CD4-positive, alpha-beta T cell (primary cell): ENCODE measurements at places on chromosomes 3 and 15.

GRCh38 chr3:70112751-70113150, 113.2 kb downstream of the SAMMSON start:
- no peak for DNase-seq

DNA sequence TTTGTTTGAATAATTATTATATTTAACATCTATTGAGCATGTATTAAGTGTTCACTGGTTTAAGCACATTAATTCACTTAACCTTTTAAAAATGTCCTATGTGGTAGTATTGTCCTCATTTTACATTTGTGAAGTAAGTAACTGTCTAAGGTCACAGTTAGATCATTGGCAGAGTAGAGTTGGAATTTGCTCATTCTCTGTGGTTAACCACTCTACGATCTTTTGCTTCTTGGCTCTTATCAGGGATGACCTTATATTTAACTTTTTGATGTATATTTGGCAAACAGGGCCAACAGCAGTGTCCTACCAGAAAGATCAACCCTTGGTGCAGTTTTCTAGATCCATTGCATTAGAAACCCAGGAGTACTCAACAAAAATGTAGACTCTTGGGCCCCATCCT, 34.0 kb downstream of the PXK start:
- no peak for DNase-seq

GRCh38 chr3:48273594-48274211, 32.8 kb downstream of the ZNF589 start:
- DNase-seq, result peak; percentile 33

DNA sequence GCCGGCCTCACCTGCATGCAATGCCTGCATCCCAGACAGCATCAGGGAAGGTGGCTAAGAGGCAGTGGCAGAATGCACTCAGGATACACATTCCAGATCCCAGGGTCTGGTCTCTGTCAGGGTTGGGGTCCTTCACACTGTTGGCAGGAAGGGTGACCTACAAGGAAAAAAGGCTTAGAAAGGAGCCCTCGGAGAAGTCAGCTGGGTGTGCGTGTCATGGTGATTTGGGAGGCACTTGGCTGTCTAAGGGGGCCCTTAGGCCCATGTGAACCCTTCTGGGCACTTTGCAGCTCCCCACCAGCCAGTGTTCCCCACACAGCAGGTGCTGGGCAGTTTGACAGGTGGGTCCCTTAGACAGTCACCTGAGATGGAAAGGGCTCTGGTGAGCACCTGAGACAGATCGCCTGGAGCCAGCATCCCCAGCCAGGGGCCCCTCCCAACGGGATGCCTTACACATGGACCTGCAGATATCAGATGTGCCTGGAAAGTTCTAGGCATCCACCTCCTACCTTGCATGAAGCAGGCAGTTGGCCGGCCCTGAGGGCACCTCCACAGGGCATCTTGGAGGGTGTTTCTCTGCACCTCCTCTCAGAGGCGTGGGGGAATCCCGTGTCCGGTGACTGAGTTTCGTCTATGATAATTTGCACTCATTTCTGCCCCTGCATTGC, 131.6 kb downstream of the LRRK1 start:
- peak; percentile 7 for DNase-seq

GRCh38 chr3:113441051-113441770, at the start of gene CFAP44:
Gene CFAP44, minus strand, starts transcription at chr3:113441493. Its CDS starts 7,829 bp downstream, at chr3:113433664.
- DNase-seq, result peak; percentile 29

DNA sequence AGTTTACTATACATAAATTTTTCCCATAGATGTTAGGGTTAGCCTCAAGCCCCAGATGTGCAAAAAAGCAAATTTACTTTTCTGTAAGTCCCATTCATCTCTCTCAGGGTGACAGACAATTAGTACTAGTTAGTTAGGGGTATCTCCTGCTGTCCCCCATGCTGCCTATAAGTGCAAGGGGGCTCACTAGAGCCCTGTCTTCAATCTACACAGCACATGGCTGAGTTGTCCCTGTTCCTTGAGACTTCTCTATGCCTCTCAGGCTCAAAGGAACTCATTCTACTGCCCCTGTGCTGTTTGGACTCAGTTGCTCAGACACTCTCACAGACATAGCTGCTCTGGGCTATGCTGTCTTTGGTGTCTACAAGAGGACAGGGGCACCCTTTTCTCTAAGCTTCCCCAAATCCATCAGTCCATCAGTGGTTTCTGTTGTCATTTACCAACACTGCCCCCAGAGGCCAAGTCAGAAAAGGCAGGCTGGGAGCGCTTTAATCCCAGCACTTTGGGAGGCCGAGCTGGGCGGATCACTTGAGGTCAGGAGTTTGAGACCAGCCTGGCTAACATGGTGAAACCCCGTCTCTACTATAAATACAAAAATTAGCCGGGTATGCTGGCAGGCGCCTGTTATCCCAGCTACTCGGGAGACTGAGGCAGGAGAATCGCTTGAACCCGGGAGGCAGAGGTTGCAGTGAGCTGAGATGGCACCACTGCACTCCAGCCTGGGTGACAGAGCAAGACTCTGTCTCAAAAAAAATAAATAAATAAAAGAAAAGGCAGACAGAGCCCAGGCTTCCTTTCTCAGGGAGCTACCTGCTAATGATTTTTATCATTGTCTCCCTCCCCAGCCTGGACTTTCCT, 31.4 kb upstream of the PRTG start:
- DNase-seq, result peak; percentile 8

GRCh38 chr3:142993958-142994442, 7.4 kb upstream of the U2SURP start:
- peak; percentile 43 for DNase-seq

- DNase-seq, result no peak
Observed at GRCh38 chr3:144638009-144638408, 666.4 kb downstream of the DIPK2A start.

GRCh38 chr3:14352002-14352627, 50.3 kb upstream of the SLC6A6 start:
- DNase-seq, result no peak

GRCh38 chr3:142586803-142587406, 8.4 kb upstream of the ATR start:
- DNase-seq, result peak; percentile 39

DNA sequence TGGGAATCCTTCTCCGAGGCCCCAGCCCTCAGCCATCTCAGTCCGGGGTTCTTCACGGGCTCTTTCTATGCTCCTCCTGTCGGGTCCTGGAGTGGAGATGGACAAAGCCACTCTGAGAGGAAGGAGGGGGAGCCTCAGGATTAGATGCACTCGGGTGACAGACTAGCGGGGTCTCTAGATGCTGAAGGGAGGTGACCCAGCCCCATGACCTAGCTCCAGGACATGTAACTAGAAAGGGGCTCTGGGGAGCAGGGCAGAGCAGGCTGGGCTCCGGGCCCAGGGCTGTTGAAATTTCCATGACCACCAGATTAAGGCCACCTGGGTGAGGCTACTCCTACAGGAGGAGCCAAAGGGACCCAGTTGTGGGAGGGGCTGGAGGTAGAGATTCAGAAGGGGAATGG, 14.8 kb upstream of the SKIC8 start:
- DNase-seq, result no peak

GRCh38 chr15:54502416-54503075, 524.3 kb downstream of the UNC13C start:
- DNase-seq, result no peak

- DNase-seq, result no peak
Observed at GRCh38 chr15:86014016-86014415, 65.7 kb upstream of the AGBL1 start.

GRCh38 chr15:45179221-45179985, 8.4 kb downstream of the SHF start:
- peak; percentile 35 for DNase-seq

DNA sequence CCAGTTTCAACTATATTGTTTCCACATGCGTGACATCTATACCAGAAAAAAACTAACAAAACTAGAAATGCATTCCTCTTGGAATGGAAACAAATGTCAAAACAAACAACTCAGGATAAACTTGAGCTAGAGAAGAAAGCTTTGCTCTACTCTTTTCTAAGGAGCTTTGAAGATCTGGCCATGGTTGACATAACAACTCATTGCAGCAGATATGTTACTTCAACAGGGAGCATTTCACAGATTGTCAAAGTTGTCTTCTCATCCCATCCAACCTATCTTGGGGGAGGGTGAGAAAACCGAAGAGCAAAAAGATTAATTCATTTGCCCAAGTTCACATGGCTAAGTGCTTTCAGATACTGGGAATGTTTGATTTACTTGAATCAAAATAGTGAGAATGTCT, 484.4 kb downstream of the CNTN4 start:
- DNase-seq, result no peak

- DNase-seq, result no peak
Observed at GRCh38 chr15:67389975-67390374, 131.0 kb upstream of the C15orf61 start.

DNA sequence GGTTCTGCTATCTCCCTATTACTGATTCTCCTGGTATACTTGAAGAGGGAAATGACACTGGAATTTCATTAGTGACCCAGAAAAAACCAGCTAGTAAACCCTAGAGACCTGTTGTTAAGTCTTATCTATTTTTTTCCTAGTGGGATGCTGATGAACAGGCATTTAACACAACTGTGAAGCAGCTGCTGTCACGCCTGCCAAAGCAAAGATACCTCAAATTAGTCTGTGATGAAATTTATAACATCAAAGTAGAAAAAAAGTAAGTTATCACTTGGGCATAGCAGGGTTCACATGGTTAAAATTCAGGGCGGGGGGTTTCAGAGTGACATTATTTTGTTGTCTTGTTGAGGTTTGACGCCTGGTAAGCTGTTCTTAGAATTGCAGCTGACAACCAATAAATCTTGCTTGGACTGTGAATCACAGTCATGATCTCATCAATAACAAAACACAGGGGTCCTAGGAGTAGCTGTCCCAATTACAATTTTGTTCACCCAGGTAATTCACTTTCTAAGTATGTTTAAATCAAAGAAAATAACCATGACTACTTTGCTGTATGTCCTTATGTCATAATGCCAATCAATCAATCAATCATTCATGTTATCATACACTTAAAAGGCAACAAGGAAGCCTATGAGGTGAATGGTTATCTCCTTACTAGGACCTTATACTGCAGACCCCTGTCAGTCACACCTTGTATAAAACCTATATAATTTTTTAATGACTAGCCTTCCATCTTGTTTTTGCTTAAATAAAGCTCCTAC, 4.6 kb downstream of the SRP14 start:
- DNase-seq, result no peak

- peak; percentile 30 for DNase-seq
Observed at GRCh38 chr15:80234883-80235282, 17.1 kb downstream of the CTXND1 start.

GRCh38 chr15:90471126-90471525, 58.6 kb upstream of the CRTC3 start:
- DNase-seq, result no peak

- no peak for DNase-seq
Observed at GRCh38 chr3:27730774-27731659, 8.9 kb upstream of the EOMES start.
